ENCODE measurements at places on chromosomes 1 and 21. TPM values are rescaled to one million over a fixed set of nuclear protein-coding genes. Genes with fewer than 3 reads are reported as not detected.
A peak's percentile ranks its signal among the peaks of the same experiment; 100 is the strongest.

DNA sequence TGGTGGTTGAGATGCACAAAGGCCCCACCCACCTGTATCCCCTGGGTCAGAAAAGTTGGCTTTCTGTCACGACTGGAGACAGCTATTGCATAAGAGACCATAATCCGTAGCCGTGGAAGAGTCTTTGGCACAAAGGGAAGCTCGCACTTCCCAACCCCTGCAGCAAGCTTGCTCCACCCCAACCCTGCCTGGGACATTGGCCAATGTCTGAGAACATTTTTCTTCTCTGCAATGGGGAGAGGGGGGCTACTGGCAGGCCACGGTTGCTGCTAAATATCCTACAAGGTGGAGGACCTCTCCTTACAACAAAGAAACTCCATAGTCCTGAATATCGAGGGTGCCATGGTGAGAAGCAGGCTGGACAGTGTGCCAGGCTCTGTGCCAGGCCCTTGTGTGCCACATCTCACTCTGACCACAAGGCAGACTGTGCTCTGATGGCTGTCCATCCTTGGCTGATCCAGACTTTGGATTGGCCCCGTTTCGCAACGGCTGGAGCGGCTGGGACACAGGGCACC is 104.1 kb downstream of the CSMD2 start:
- no peak for DNase-seq

GRCh38 chr1:150017206-150017750 is 6.8 kb upstream of the OTUD7B start:
- DNase-seq = no peak

- peak; percentile 37 for DNase-seq
These were observed 115.9 kb downstream of the HIVEP3 start for GRCh38 chr1:41802532-41803501.

DNA sequence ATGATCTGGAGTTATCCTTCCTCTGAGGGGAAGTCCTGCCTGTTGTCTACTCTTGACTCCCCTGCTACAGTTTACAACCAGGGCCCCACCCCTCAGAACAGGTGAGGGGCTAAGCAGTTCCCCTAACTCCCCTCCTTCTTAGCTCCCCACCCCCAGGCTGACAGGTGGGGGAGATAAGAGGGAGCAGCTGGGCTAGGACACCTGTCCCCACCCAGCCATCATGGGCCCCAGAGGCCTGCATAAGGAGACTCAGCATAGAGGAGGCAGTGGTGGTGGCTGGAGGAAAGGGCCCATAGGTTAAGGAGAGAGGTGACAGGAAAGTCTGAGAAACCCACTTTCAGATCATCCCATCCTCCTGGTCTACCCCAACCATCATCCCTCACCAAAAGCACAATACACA is 6.8 kb downstream of the MEF2D start:
- no peak for DNase-seq

DNA sequence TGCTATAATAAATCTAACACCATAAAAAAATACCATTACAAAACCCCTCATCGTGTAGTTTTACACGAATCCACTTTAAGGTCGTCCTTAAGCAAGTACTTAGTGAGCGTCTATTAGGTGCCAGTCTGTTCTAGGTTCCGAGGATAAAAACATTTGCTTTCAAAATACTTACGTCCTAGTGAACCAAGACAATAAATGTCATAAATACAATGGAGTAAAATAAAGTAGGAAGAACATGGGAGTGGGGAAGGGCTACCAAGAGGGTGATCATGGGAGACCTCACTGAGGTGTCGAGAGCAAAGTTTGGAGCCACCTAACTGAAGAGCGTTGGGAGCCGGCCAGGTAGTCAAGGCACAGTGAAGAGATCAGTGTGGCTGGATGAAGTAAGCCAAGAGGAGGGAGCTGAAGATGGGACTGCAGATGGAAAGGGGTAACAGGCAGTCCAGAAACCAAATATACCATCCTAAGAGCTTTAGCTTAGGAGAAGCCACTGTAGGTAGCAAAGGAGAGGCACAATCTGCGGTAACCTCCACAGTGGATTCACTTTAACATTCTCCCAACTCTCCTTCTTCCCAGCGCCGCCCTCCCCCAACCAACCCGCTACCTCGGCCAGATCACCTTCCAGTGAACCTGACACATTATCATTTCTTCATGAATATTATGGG is 684 bp downstream of the LTN1 start:
- DNase-seq = no peak

DNA sequence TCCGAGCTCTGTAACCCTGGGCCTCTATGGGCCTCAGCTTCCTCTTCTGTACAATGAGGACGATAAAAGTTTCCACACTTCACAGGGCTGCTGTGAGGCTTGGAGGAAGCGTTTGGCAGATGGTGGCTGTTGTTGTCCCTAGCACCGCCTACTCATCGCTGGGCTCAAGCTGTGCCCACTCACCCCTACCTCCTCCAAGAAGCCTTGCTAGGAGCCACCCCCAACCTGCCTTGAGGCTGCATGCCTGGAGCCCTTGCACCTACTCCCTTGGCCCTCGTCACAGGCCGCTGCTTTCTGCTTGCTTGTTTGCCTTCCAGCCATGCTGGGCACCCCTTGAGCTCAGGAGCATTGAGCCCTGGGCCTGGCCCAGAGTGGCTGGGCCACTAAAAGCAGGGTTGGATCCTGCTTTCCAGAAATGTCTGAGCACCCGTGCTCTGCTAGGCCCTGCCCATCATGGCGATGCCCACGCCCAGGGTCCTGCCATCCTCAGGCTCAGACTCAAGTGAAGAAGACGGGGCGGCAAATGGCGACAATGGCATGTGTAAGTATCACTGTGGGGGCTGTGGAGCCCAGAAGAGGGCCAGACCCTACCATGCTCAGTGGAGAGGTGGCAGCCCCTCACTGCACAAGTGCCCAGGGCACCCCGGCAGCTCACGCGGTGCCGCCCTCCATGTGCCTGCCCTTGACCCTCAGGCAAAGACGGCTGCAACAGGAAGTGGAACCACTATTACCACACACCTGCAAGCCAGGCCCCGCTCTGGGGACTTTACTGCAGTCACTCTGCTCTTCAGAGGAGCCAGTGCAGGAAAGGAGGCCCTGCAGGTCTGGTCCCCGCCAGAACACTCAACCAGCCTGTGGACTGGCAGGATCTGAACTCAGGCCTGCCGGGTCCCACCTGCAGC is 9.5 kb downstream of the SH3BGRL3 start:
- no peak for DNase-seq

GRCh38 chr1:221598122-221598521 is 143.8 kb downstream of the DUSP10 start:
- no peak for DNase-seq

DNA sequence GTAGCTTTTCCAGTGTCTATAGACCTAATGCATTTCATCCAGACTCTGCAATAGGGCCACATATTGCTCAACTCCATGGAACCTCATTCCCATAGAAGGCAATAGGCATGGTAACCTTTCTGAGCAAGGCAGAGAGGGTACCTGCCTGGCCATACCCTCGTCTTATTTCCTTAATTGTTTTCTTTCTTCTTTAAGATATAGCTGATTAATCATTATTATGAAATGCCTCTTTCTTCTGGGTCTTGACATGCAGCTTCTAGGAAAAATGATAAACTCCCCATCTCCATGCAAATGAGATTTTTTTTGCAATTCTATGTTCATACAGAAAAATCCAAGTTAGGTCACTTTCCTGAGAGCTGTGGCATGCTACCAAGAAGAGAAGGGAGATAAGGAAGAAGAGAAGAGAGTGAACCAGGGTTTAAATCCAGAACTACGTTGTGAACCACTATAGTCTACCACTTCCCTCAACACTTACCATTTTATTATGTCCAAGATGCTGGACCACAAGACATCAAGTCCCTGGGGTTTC is 33.0 kb upstream of the IL20 start:
- no peak for DNase-seq

GRCh38 chr1:245541369-245541768 is 386.6 kb downstream of the KIF26B start:
- no peak for DNase-seq

DNA sequence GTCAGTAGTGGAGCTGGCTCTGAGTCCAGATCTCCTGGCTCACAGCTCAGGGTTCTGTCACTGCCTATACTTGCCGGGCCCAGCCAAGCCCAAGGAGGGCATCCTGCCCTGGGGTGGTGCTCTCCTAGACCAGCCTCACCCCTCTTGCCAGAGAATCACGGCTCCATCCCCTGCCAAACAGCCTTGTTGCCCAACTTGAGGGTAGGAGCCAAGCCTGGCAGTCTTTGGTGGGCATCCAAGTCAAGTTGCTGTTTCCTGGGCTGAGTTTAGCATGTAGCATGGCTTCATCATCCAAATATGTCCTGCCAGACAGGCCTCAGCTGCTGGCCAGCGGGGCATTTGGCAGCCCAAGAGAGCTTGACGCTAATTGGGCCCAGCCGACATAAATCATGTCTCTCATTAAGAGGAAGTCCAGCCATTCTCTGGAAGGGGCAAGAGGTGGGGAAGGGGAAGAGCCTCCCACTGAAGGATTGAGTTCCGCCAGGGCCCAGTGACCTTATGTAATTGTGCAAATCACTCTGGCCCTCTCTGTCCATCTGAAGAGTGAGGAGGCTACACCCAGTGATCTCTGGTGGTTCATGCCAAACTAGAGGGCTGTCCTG is 22.6 kb upstream of the TRABD2B start:
- no peak for DNase-seq

- DNase-seq = no peak
These were observed 269.8 kb downstream of the S1PR1 start for GRCh38 chr1:101506541-101507164.

GRCh38 chr1:54965624-54966340 is 14.6 kb upstream of the TMEM61 start:
- DNase-seq = no peak

DNA sequence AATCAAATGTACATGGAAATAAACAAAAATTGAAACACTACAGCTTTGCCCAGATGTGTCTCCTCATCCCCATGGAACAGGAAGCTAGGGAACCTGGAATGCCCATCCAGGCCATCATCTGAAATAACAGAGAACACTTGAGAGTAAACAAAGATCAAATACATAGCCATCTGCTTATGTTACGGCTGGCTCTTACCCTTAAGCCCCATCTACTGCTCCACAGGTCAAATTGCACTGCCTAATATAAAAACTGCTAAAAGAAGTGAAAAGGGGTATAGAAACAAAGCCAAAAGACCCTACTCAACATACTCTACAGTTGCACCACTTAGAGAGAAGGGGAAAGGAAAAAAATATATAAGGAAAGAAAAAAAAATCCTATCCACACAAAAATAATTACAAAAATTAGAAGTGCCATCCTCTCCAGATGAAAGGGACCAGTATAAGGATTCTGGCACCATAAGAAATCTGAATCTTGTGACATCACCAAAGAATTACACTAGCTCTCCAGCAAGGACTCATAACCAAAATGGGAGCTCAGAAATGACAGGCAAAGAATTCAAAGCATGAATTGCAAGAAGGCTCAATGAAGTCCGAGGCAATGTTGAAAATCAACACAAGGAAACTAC is 26.9 kb downstream of the OR6Y1 start:
- DNase-seq = no peak

DNA sequence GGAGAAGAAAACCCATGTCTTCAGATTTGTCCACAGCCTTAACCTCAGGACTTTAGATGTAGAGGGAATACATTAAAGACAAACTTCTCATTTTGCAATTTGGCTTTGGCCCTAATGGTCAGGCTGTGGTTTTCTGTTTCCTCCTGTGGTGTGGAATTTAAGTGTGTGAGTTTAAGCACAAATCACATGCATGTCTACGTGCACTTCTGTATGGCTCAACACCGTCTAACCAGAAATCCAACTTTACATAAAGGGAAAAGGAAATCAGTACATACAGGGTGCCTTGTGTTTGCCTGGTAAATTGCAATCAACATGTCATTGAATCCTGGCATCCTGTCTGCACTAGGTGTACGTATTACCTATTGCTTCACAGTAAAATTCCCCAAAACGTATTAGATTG is 1.2 kb upstream of the ZNF124 start:
- DNase-seq = no peak

GRCh38 chr1:46539972-46540371 is 11.5 kb downstream of the KNCN start:
- no peak for DNase-seq

DNA sequence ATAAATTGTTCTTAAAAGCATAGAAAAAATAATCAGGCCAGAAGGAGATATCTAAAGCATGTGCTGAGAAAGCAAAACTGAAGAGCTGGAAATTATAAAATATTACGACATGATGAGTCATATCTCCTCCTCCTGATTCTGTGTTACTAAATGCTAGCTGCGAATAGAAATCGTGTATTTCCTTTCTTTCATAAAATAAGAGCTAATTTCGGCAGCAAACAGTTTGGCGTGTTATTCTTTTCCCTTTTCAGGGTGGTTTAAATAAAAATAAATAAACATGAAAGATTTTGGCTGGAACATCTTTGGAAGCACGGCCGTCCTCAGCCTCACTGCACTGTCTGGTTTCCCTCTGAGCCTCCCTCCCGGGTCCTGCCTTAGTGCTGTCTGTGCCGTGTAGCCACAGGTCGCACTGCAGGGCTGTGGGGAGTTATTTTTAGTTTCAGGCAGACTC is 56.0 kb downstream of the ADARB1 start:
- DNase-seq = peak; percentile 66

GRCh38 chr1:24309762-24310485 is 9.2 kb upstream of the GRHL3 start:
- DNase-seq = no peak

DNA sequence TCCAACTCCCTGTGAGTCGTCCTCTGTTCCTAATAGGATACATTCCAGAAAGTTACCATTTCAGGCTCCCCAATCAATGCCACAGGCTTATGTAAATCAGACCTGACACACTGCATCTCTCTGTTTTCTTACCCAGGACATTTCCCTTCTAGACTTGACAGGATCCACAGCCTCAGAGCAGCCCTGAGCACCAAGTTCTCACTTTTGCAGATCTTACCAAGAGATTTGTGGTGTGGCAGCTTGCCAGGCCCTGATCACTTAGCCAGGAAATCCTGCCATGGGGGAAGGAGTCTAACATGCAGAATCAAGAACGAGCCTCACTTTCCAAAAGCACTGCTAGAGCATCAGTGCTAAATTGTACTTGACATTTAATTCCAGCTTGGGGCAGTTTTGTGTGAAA is 202.9 kb downstream of the TBX15 start:
- DNase-seq = no peak

GRCh38 chr1:204979306-204979705 is 63.7 kb upstream of the CNTN2 start:
- no peak for DNase-seq

Gene AMY1B
- 0.85 TPM for total RNA-seq

Gene MYOG
- not detected for total RNA-seq

Gene IL6R
- total RNA-seq = 12.2 TPM

Gene SPRR1A
- total RNA-seq = not detected

Gene FNDC5
- 12.1 TPM for total RNA-seq

Gene RNU1-4
- 7,521 TPM for total RNA-seq

Gene FMO5
- 2.5 TPM for total RNA-seq

Gene VTCN1
- total RNA-seq = 0.32 TPM

Gene TNFSF4
- 0.24 TPM for total RNA-seq
